HT1080 (cell line): ENCODE measurements at places on chromosomes 3 and 15.
A peak's percentile ranks its signal among the peaks of the same experiment; 100 is the strongest.

GRCh38 chr15:78174401-78174800 lies 25.2 kb downstream of the IDH3A start:
- no peak for DNase-seq

- DNase-seq: no peak
Measured at GRCh38 chr15:69647142-69647513, 194.5 kb downstream of the RPLP1 start.

GRCh38 chr3:98800401-98800800 lies 37.3 kb downstream of the ST3GAL6 start:
- no peak for DNase-seq

- DNase-seq: no peak
Measured at GRCh38 chr3:81496407-81497104, 264.9 kb downstream of the GBE1 start.

DNA sequence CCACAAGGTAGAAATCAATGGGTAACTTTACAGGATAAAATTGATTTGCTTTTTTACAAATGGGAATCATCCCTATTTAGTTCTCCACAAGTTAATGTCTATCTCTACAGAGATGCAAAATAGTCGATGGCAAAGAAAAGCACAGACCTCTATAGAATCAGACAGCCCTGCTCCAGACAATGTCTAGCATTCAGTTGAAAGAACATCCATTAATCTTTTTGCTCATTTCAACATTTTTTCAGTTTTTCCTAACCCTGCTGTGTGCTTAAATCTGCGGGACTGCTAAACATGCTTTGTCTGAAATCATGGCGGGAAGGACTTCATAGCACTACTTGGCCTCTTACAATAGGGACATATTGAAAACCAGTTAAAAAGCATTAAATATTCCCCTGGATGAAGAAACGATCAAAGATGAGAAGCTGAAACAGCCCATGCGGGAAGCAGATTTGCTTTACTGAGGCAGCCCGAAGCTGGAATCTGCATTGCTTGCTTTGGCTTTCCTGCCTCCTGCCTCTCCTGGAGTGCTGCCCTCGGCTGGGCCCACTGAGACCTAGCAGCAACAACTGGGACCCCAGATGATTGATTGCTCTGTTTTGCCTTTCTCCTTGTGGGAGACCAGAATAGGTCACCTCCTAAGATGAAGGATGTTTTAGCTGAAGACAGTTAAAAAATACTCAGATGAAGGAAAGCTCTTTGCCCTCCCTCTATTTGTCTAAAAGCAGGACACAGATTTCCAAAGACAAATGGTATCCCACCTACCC lies 38.5 kb upstream of the RASGRP1 start:
- DNase-seq: no peak

DNA sequence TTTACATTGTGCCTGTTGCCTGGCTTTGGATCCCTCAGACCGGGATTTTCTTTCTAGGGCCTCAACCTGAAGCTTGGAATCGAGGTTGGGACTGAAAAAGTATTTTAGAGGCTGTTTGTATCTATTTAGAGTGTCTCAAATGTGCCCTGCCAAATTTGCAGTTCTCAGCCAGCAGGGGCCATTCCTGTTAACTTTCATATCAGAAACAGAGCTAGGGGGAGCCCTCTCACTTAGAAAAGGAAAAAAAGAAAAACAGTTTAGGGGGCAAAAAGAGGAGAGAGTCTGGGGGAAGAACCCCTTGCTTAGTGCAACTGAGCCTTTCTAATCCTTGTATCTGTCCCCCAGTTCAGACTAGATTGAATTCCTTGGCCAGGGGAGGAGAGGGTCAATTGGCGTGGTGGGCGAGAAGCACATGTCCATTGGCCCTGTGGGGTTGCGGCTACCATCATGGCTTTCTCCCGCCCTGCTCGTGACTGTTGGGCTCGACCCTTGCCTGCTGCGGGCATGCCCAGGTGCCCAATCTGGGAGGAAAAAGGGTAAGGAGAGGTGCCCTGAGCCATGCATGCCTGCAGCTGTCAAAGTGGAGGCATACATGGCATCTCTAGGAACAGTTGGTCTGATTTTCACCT lies 101.6 kb downstream of the CFAP44 start:
- no peak for DNase-seq

DNA sequence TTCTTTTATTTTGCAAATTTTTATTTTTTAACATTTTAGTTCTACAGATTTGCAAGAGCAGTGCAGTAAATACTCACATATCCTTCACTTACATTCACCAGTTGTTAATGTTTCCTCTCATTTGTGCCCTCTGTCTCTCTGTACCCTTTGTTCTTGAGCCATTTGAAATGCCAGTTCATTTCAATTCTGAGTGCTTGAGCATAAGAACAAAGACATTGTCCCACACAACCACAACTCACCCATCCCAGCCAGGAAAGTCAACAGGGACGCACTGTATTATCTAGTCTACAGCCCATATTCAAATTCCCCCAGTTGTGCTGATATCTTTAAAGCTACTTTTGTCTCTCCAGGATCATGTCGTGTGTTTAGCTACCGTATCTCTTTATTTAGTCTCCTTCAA lies 141.4 kb upstream of the SLC6A11 start:
- no peak for DNase-seq

GRCh38 chr3:14125193-14126016 lies 553 bp downstream of the TMEM43 start:
- peak; percentile 94 for DNase-seq

DNA sequence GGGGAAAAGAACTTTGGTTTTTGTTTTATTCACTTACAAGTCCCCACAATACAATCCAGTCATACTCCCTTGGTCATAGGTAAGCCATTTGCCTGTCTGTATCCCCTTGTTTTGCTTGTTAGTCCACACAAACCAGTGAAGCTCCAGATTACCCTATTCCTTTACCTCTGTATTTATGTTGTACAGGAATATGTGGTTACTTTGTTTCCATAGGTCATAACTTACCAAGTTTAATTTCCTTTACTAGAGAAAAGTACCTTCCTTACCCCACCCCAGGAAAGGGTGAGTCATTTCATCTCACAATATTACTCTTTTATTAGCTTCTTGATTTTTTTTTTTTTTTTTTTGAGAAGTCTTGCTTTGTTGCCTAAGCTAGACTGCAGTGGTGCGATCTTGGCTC lies 113.4 kb upstream of the LRRFIP2 start:
- peak; percentile 86 for DNase-seq

DNA sequence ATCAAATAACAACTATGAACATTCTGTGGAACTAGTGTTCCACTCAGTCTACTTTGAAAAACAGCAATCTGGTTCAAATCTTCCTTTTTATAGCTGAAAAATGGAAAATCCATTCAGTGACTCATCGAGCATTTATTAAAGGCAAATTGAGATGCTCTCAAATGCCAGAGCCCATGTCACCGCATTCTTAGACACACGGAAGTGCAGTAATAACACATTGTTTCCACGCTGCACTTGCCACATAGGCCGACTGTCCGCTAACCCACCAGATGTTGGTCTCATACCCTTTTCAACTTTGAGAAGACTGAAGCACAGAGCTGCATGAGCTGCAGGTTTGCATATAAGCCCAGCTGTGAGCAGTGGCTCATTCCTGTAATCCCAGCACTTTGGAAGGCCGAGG lies 95.9 kb downstream of the TMEM266 start:
- DNase-seq: no peak

- no peak for DNase-seq
Measured at GRCh38 chr3:32501783-32502117, 902 bp downstream of the CMTM6 start.

DNA sequence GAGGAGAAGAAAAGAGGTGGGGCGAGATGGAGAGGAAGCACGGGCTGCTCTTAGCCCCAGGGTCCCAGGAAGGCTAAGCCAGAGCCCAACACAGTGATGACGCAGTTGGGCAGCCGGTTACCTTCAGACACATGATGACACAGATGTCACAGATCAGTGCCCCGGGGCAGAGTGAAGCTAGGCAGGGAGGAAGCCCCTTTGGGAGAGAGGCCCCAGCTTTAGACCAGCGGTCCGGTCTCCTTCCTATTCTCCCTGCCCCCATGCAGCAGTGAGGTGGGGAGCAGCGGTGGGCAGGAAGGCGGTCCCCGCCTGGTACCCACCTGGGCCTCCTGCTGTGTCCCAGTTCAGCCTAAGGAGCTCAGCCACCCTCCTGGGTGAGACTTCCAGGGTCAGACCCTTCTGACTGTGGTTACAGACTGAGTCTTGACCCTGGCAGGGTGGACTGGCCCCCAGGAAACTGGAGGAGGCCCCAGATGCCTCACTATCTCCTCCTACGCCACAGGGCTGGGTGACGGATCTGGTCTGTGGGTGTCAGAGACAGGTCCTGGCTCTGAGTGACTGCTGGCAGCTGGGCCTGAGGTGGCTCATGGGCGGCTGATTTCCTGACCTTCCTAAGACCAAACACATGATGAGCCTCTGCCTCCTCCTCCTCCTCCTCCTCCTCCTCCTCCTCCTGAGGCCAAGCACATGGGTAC lies 38.8 kb upstream of the LINGO1 start:
- DNase-seq: no peak

- no peak for DNase-seq
Measured at GRCh38 chr3:137761563-137762503, 2.3 kb upstream of the SOX14 start.

GRCh38 chr15:40354408-40355171 lies 3.4 kb upstream of the DISP2 start:
- DNase-seq: peak; percentile 68

DNA sequence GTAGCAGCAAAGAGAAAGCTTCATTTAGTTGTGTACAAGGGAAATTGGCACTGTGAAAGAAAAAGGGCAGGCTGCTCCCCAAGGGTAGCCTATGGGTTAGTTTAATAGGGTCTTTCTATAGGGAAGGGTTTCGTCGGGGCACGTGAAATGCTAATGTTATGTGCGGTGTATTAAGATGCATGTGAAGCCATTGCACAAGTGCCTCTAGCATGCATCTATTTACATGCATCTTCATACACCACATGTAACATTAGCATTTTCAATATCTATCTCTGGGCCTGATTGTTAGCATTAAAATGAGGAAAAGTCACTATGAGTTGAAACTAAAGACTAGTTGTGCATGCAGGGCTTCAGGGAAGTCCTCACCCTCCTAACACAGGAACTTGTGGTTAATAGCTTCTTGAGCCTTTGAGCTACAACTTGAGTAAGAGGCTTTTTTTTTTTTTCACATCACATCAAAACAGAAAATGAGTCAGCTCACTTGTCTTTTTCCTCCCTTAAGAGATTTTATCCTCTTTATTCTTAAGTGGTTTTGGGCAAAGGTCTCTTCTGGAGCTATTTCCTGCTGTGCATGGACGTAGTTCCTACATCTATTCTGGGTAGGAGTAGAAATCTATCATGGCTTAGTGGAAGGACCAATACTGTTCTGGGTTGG lies 613.4 kb downstream of the ZPLD1 start:
- peak; percentile 95 for DNase-seq
